Pulmonary artery endothelial cell (primary cell): ENCODE measurements at places on chromosomes 7 and 10. TPM values are rescaled to one million over a fixed set of nuclear protein-coding genes. Genes with fewer than 3 reads are reported as not detected.
A peak's percentile ranks its signal among the peaks of the same experiment; 100 is the strongest.

GRCh38 chr7:90453259-90453891 is 16.1 kb upstream of the PTTG1IP2 start:
- no peak for DNase-seq

- DNase-seq, result no peak
These were observed 262.7 kb upstream of the CHRM2 start for GRCh38 chr7:136605532-136606329.

DNA sequence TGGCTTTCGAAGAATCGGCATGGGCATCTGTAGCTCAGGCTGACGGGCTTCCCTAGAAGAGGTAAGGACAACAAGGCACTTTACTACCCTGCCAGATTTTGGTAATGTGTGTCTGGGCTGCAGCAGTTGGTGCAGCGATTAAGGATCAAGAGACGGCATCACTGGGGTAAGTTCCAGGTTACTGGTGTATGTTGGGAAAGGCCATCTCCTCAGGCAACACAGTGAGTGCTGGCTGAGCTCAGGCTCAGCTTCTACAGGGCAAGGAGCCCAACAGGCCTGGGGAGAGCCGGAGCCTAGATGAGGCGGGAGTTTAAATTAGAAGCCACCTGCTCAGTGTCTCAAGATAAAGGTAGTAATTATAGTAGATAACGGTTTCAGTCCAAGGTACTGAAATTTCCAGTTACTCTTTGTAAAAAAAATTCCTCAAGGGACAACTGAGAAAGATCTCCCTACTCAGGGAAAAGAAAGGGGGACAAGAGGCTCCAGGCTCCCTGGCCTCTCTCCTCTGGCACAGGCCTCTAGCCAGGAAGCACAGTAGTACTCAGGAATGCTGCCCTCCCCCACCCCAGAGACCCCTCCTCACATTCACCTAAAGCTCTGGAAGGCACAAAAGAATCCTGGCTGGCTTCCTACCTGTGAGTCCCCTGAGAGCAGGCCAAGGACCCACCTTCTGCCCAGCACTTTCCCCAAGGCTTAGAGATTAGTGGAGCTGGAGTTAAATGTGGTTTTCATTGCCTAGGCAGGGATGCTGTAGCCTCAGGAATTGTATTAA is 3.9 kb downstream of the CXCL12 start:
- no peak for DNase-seq

DNA sequence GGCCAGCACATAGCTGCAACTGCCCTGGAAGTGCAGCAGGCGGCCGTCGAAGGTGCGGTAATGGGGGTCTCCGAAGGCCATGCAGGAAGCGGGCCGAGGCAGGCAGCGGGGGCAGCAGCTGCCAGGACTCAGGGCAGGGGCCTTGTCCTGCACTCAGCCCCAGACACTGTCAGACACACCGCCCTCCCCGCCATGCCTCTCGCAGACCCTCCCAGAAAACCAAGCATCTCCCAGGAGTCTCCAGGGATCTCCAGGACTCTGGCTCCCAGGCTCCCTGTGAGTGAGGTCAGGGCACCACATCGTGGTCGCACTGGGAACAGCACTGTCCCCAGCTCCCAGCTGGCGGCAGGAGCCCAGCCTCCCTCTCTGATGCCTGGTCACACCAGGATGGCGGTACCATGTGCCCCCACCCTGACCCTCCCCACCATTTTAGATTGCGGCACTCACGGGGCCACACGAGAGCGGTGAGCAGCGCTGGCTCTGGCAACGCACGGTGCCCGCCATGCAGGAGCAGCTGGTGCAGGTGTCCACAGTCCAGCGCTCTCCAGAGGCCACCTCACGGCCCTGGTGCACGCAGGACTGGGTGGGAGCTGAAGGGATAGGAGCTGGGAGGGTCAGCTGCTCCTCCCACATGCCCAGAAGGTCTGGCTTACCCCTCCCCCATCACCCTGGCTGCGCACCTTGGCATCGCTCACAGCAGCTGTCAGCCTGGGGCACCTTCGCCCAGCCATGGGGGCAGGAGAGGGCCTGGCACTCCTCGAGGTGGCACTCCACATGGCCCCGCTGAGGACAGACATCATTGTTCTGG is 17.5 kb downstream of the ATP6V1F start:
- no peak for DNase-seq

DNA sequence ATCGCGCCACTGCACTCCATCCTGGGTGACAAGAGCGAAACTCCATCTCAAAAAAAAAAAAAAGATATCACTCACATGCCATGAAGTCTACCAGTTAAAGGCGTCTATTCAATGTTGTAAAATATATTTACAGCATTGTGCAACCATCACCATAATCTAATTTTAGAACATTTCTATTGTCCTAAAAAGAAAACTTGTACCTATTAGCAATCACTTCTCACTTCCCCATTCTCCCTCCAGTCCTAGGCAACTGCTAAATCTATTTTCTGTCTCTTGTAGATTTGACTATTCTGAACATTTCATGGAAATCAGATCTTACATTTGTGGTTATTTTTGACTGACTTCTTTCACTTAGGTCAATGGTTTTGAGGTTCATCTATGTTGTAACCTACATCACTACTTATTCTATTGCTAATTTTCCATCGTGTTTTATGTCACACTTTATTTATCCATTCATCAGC is 25.2 kb upstream of the OTUD1 start:
- no peak for DNase-seq

GRCh38 chr10:132106431-132106830 is 40.7 kb downstream of the JAKMIP3 start:
- DNase-seq, result no peak

DNA sequence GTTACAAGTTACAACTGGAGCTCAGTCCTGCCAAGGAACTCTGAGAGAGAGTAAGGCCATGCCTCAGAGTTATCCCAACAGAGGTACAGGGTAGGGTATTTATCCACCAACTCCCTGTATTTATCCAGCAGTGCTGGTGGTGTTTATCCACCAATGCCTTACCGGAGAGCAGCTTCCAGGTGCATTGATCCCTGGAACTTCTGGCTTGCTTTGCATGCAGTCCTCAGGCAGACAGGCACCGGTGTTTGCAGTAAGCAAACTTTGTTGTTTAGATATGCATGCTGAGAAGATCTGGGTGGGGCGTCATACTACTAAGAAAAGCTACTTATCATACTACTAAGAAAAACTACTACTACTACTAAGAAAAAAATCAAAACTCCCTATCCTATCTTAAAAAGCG is 92.4 kb downstream of the CYP26A1 start:
- no peak for DNase-seq

- no peak for DNase-seq
These were observed 549.9 kb upstream of the FOXK1 start for GRCh38 chr7:4132221-4132620.

- DNase-seq, result no peak
These were observed 267.8 kb upstream of the MYO3A start for GRCh38 chr10:25666276-25666675.

DNA sequence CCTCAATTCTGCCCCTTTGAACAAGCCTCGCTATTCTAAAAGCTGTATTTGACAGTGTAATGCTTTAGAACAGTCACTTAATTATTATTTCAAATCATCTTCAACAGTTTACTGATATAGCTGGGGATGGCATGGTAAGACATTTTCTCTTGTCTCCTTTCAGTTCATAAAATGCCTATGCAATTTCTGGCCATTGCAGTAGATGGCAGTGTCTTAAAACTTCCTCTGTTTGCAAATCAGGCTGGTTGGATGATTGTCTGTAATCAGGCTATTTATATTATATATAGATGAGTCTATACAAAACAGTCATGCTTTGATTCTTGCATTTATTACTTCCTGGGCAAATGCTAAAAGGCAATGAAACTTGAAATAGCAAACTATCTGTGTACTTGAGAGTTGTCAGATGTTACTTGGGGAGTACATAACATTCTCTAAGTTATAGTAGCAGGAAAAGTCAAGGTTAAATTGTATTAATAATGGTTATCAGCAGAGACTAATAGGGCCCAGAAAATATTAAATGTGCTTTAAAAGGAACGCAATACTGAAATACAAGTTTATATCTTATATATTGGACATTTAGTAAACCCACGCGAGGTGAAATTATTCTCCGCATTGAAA is 55.5 kb upstream of the LHFPL3 start:
- DNase-seq, result no peak

DNA sequence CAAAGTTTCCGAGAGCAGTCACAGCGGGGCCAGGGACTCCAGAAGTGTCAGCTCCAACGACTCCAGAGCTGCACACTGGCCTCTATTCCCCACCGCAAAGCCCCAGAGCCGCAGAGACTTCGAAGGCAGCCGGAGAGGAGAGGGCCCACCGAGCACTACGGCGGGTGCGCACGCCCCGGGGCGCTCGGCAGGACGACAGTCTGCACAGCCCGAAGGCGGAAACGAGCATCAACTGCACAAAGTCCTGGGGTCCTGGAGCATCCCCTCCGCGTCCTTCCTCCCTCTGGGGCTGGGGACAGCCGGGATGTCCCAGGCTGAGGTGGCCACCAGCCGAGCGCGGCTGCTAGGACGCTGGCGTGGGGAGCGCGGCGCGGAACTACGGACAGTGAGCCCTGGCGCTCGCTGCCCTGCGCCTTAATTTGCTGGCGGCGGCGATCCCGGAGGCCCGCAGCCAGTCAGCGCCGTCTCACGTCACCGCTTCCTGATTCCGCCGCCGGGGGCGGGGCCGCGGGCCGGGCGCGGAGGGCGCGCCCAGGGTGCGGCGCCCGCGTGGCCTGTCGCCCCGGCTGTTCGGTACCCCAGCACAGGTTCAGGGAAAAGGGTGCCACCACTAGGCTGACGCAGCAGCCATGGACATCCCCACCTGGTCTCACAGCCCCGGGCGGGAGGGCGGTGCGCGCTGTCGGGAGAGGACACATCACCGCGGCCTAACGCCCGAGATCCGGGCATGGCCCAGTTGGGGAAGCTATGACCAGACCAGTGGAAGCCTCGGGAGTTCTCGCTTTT is at the start of gene TBX20:
TSS of gene TBX20 (minus strand) at position 391 of the 786 bp plus-strand sequence. CDS start 480 bp downstream, outside the sequence.
- DNase-seq, result peak; percentile 24

DNA sequence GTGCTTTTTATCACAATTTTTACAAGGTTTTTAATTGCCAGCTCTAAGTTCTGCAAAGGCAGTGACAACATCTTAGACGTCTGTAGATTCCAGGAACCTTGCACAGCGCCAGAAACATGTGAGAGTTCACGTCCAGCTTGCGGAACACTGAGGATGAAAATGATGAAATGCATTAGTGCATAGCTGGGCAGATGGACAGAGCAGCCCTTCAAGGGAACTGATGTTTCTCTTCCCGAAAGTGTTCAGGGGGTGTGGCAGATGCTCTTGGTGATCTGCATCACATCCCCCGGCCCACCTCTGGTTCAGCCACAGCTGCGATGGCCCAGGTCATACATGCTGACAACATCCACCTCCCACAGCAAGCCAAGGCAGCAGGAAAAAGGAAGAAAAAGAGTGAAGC is 40.9 kb downstream of the ITIH5 start:
- no peak for DNase-seq

GRCh38 chr7:97851683-97852082 is 20.5 kb downstream of the ASNS start:
- no peak for DNase-seq

DNA sequence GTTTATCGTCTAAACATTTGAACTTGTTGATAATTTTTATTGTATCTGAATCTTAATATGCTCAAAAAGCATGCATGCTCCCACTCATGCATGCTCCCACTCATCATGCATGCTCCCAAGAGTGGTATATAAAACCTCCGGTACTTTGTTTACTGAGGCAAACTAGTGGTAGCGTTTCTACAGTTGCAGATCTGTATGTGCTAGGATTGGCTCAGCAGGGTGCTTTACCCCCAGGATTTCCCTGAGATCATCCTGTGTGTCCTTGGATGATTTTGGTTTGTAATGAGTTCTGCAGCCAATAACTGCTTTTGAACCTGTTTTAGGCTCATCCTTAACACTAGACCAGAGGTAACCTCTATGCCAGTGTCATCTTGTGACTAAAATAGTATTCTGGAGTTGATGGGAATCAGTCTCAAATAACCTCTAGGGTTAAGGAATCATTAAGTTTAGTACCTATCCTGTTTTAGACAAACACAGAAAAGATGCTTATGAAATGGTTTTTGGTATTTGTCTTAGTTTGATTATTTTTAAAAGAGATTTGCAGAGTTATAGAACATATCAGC is 40.4 kb downstream of the PHTF2 start:
- no peak for DNase-seq

- DNase-seq, result no peak
These were observed 81.1 kb downstream of the BMPER start for GRCh38 chr7:33986451-33986850.

- no peak for DNase-seq
These were observed 3.5 kb downstream of the HK1 start for GRCh38 chr10:69281507-69282413.

DNA sequence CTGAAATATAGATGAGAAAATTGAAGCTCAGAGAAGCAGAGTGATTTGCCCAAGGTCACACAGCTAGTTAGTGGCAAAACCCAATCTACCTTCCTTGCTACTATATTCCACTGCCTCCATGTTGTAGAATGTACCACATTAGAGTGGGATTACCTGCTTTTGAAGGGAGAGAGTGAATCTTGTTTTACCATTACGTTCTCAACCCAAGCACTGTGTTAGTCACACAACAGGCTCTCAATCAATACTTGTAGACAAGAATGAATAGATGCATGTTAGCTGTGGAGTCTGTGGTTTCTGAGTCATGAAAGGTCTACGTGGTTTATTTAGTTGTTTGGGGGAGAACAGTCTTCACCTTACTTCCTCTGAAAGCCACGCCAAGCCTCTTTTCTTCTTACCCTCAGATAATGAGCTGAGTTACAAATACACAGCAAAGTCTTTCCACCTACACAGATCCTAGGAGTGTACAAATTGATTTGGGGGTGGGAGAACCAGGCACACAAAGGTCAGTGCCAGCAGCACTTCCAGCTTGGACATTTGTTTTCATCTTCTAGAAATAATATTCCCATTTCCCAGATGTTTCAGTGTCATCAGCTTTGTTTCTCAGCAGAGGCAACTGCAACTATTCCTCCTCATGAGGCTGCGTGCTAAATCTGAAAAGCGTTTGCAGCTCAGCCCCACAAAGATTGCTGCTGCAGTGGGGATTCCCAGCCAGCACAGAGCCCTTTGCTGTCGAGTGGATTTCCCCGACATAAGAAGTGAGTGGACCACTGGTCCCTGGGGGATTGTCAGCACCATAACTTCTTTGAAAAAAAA is 71.5 kb upstream of the ADO start:
- DNase-seq, result no peak

- no peak for DNase-seq
These were observed 78.0 kb downstream of the GFRA1 start for GRCh38 chr10:116195039-116195438.

Gene TAS2R4
- total RNA-seq, result 0.33 and 0.85 TPM in 2 replicates

Gene PRSS1
- total RNA-seq, result not detected in 2 replicates

Gene SFRP5
- not detected in 2 replicates for total RNA-seq

Gene UCMA
- not detected in 2 replicates for total RNA-seq

Gene PIK3AP1
- 0.13 and 0.21 TPM in 2 replicates for total RNA-seq

Gene C10orf53
- not detected in 2 replicates for total RNA-seq

Gene PRRT4
- not detected in 2 replicates for total RNA-seq

Gene KIF11
- 21.3 and 35.3 TPM in 2 replicates for total RNA-seq

Gene GBX1
- not detected in 2 replicates for total RNA-seq

Gene USP6NL
- 19.2 and 19.5 TPM in 2 replicates for total RNA-seq

Gene SLC25A28
- total RNA-seq, result 12.4 and 18.1 TPM in 2 replicates

Gene NUTM2B
- total RNA-seq, result 0.07 and 0.11 TPM in 2 replicates

Gene RPP30
- total RNA-seq, result 40.6 and 53.6 TPM in 2 replicates
